Upper lobe of left lung (tissue), 6 donors: ENCODE measurements at places on chromosomes 11 and 22.

GRCh38 chr11:15048616-15049015 is 24.8 kb upstream of the CALCB start:
- DNase-seq = no peak

GRCh38 chr11:93525601-93526345 is 17.4 kb downstream of the SMCO4 start:
- no peak for DNase-seq

DNA sequence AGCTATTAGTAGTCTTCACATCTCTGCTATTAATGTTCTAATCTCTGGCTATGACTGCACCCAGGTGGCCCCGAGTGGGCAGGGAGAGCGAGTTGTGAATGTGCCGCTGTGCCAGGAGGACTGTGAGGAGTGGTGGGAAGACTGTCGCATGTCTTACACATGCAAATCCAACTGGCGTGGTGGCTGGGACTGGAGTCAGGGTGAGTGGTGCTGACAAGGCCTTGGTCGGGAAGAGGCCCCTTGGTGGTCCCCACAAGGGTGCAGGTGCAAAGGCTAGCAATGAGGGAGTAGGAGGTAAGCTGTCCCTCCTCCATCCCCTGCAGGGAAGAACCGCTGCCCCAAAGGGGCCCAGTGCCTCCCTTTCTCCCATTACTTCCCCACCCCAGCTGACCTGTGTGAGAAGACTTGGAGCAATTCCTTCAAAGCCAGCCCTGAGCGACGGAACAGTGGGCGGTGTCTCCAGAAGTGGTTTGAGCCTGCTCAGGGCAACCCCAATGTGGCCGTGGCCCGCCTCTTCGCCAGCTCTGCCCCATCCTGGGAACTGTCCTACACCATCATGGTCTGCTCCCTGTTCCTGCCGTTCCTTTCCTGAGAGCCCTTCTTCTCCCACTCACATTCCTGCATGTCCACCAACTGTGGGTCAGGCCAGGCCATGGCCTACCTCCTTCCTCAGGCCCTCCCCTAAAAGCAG is 2.9 kb downstream of the IZUMO1R start:
- peak; percentile 47 for DNase-seq

GRCh38 chr22:50014655-50015401 is 2.3 kb upstream of the IL17REL start:
- DNase-seq = no peak

DNA sequence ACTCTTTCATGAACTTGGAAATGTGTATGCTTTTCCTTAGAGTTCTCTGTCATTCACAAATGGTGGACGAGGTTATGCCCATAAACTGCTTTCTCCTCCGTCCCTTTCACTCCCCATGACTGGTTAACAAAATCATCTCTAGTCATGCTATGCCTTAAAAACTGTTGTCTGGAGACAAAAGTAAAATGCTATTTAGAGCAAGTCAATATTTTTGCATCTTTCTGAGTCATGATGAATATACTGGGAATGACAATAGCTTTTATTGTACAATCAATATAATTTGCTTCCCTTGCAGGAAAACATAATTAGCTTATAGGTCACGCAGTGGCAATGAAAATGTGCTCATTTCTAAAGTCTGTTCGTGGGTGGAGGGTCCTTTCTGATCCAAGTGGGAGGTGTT is 216.7 kb upstream of the SORL1-AS1 start:
- DNase-seq = no peak

DNA sequence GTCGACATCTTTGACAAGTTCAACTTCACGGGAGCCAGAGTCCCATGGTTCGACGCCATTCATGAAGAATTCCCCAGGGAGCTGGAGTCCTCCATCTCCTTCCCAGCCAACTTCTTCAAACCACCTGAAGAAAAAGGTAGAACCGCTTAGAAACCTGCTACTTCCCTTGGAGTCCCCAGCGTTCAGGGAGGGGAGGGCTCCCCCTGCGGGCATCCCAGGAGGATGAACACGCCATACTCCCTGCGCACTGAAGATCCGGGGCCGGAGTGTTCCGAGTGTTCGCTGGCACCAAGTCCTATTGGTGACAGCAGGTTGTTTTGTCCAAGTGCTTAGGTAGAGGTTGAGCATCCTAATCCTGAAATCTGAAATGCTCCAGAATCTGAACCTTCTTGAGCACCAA is 51.7 kb upstream of the PRODH start:
- DNase-seq = no peak

DNA sequence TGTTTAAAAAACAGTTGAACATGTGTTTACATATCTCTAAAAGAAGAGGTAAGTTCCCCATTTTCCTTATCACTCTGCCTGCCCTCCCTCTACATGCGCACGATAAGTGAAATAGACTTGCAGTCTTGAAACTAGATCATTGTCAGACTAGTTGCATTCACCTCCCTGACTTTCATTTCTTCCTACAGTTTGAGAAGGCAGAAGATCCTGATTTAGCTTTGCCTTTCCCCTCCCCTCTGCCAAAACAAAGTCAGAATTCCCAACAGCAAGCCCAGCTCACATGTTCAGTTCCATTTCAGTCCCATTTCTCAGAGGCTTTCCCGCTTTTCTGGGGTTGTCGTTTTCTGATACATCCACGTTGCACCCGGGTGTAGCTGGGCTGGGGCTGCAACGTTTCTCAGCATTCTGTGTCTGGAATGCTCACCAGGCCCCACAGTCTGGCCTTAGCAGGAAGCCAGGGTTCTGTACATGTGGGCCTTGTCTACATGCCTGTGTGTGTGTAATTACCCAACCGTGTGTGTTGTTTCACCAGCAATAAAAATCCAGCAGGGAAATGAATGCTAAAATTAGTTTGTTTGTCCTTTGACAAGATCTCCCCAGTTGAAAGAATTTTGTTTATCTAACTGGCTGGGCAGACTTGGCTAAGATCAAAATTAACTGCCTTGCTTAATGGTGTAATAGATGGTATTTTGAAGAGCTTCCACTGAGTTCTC is 179.2 kb downstream of the DBX1 start:
- peak; percentile 22 for DNase-seq

- DNase-seq = no peak
Measured at GRCh38 chr22:28955817-28956216, 72.4 kb downstream of the ZNRF3 start.

DNA sequence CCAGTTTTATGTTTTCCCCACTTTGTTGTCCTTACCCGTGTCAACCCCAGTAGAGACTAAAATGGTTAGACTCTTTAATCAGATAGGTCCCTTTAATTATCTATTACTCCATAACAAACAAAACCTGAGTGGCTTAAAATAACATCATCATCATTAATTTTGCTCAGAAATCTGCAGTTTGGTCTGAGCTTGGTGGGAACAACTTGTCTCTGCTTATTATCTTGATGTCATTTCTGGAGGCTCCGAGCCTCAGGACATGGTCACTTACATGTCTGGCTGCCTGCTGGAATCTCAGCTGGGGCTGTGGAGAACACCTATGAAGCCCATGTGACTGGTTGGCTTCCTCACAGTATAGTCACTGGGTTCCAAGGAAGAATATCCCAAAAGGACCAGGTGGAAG is 26.7 kb downstream of the UVRAG start:
- DNase-seq = no peak

DNA sequence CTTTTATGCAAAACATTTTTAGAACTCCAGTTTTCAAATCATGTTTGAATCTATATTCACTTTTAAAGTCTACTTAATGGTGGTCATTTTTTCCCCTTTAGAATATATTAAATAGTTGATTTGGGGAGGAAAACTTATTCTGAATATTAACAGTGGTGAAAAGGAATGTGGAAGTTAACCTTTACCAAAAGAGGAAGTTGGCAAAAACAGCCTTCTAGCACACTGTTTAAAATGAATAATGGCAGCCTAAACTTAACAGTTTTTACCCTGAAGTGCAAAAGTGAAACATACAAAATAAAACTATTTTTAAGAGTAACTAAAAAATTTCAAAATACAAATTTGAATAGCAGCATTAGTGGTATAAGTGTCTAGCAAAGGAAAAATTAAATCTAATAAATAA is 86.4 kb downstream of the GRK3 start:
- DNase-seq = no peak

DNA sequence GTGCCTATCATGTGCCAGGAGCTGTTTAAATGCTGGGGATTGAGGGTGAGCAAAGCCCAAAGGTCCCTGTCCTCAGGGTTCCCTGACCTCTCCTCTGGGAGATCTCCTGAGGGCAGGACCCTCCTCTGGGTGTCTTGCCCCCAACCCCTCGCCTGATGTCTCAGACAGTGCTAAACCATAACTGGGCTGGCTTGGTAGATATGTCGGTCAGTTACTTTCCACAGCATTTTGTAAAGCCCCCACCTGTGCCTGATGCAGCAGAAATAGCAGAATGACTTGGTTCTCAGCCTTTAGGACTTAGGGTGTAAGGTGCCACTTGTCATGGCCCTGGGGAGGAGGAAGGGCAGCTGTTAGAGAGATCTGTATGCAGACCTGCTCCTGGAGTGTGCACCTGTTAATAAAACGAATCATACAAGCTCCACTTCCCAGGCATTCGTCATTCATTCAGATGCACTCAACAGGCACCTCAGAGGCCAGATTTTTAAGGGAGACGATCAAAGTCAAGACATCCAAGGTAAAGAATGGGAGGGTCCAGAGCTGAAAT is 88.1 kb downstream of the TP53I11 start:
- DNase-seq = no peak

- no peak for DNase-seq
Measured at GRCh38 chr11:82195283-82195682, 538.4 kb downstream of the FAM181B start.

GRCh38 chr11:11816511-11817314 is 25.1 kb upstream of the USP47 start:
- no peak for DNase-seq

DNA sequence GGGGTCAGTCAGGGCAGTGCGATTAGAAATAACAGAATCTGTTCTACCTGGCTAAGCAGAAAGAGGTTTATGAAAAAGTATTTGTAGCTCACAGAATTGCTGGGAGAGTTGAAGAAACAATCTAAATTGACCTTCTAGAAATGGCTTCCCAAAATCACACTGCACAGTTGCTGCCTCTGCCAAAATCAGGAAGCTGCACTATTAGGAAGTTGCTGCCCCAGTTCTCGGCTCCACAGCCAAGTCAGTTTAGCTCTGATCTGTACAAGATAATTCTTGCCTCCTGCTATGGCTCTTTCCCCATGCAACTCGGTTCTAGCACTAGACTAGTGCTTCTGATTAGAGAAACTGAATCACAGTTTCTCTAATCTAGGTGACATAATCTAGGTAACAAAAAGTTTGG is 16.0 kb upstream of the CCDC90B start:
- DNase-seq = no peak

DNA sequence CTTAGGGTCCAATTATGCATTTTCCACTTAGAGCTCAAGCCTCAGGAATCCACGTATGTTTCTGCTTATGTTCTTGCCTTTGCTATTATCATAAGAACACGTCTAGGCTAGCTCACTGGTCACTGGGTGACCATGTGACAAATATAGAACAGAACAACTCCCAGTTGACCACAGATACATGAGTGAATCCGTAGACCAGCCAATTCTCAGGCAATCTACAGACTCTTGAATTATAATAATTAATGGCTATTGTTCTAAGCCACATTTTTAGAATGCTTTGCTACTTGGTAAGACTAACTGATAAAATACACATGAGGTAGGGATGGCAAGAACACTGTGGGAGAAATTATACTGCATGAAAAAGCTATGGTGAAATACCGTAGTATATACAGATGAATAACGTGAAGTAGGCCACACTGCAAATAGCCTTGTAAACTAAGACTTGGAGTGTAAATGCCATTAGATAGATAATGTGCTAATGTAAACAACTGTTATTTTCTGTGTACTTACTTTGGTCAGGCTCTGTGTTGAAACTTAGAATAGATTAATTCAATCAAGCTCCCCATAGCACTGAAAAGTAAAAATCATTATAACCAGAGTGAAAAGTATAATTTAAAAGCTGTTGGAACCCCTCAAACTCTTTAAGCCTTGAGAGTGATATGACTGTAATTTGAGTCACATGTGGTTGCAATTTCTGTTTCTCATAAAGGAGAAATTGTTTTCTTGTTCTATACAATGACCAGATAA is 366.2 kb upstream of the CCDC179 start:
- DNase-seq = no peak

- no peak for DNase-seq
Measured at GRCh38 chr22:18101536-18101935, 9.1 kb upstream of the TUBA8 start.

- no peak for DNase-seq
Measured at GRCh38 chr22:26846645-26847044, 189.3 kb downstream of the MIAT start.

DNA sequence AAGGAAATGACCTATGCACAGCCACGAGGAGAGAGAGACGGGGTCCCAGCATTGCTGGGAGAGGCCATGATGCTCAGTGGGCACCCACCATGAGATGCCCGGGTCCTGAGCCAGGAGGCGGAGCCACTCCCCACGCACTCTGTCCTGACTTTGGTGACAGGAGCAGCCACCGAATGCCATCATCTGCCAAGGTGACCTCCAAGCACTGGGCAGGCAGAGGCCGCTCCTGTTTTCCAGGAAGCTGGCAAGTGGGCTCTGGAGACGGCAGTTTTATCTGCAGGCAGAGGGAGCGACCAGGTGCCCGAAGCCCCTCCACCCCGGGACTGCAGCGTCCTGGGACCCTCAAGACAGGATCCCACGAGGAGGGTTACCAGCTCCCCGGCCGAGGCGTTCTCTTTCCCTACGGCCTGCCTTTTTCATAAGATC is 453.9 kb downstream of the BRD1 start:
- no peak for DNase-seq

GRCh38 chr11:342328-342727 is 21.7 kb upstream of the IFITM3 start:
- DNase-seq = no peak

GRCh38 chr11:129375751-129376657 is at the start of gene BARX2:
BARX2 (plus strand) TSS chr11:129375848; CDS start chr11:129376036, 188 bp downstream.
- DNase-seq = peak; percentile 86

- no peak for DNase-seq
Measured at GRCh38 chr11:83609191-83609590, 323.0 kb upstream of the CCDC90B start.

DNA sequence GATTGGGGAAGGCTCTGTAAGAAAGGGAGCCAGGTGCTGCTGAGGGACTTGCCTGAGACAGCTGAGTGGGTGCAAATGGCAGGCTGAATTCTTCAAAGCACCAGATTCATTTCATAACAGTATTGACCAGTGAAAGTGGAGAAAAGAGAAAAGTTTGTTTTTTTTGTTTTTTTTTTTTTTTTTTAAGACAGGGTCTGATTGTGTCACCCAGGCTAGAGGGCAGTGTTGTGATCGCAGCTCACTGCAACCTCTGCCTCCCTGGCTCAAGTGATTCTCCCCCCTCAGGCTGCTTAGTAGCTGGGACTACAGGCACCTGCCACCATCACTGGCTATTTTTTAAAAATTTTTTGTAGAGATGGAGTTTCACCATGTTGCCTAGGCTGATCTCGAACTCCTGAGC is 494.0 kb downstream of the MIAT start:
- DNase-seq = no peak

- no peak for DNase-seq
Measured at GRCh38 chr11:125378571-125378970, 117.5 kb downstream of the FEZ1 start.

- DNase-seq = no peak
Measured at GRCh38 chr11:27217496-27217895, 145.5 kb downstream of the CCDC34 start.

DNA sequence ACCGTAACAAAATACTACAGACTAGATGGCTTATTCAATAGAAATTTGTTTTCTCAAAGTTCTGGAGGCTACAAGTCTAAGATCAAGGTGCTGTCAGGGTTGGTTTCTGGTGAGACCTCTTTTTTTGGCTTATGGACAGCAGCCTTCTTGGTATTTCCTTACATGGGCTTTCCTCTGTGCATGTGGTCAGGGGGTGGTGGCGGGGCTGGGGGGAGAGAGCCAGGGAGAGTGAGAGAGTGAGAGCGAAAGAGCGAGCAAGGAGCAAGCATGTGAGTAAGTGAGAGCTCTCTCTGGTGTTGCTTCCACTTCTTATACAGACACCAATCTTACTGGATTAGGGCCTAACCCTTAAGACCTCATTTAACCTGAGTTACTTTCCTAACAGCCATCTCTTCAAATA is 181.5 kb downstream of the TMEM135 start:
- no peak for DNase-seq
